Stimulated activated CD8-positive, alpha-beta memory T cell treated with anti-CD3 and anti-CD28 coated beads, Interleukin-15, amount 100 ng/mL, for 4 hours (primary cell): ENCODE measurements at places on chromosomes 6 and 20.

DNA sequence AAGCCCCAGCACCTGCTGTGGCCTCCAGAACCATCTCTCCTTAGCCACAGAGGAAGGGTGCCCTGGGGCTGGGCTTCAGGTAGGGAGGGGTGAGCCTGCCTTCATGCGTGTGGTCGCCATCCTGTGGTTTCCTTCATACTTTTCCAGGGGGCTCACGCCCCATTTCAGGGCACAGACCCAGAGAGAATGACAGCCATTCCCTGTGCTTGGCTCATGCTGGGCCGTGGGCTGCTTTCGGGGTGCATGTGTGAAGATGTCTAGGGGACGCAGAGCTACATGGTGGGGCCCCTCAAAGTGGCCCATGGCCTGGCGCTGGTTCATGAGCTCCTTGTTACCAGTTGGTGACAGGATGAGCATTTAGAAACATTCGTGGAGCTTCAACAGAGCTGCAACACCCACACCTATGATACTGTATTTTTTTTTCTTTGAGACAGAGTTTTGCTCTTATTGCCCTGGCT lies 190.3 kb upstream of the SLC24A3 start:
- no peak for DNase-seq

DNA sequence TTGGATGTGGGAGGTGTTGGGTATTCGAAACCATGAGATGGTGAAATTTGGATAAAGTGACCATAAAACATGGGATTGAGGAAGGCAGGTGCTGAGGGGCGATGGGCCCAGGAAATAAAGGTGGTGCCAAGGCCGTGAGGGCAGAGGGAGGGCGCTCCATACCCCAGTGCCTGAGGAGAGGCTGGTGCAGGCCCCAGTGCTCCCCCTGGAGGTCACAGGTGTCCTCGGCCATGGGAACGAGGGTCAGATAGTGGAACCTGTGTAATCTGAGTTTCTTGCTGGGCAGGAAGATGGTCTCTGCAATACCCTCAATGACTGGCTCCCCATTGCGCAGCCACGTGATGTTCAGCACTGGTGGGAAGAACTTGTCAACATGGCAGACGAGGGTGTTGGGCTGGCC lies 16.2 kb downstream of the HLA-DPB1 start:
- no peak for DNase-seq

DNA sequence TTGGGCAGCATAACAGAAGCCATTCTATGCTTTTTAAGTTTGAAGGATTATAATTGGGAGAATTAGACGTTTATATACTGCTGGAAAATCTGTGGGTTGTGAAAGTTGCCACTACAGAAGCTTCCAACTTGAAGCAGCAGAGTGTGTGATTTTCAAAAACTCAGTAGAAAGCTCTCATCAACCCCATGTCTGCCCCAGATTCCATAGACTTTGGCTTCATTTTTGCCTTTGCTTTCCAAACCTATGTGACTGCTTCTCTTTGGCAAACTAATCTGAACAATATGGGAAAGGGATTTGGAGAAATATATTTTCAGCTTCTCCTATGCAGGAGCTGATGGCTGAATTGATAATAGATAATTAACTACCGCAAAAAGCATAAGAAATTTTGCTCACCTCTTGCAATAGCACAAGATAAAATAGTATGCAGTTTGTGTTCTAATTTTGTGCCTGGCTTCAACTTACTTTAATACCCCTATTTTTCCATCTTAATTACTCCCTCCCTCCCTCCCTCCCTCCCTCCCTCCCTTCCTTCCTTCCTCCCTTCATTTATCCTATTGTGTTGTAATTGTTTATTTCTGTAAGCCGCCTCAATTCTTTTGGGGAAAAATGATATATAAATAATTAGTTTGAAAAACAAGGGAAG lies 214.1 kb upstream of the HS3ST5 start:
- DNase-seq, result no peak

DNA sequence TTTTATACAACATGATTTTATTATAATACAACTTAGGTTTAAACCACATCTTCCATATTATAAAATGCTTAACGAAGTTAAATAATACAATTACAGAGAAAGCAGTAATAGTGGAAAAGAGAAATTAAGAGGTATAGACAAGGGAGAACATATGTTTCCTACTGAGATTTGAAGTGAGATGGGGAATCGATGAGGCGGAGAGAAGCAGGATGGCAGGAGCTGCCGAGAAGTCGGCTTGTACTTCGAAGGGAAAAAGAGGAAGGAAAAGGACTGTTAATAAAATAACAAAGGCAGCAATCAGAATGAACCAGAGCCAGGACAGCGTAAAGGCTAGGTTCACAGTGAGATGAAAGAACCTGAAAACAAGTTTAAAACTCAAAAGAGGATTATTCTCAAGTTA lies 15.4 kb downstream of the FBXL4 start:
- DNase-seq, result no peak

- DNase-seq, result no peak
Measured at GRCh38 chr6:158184608-158185007, 16.5 kb downstream of the GTF2H5 start.

DNA sequence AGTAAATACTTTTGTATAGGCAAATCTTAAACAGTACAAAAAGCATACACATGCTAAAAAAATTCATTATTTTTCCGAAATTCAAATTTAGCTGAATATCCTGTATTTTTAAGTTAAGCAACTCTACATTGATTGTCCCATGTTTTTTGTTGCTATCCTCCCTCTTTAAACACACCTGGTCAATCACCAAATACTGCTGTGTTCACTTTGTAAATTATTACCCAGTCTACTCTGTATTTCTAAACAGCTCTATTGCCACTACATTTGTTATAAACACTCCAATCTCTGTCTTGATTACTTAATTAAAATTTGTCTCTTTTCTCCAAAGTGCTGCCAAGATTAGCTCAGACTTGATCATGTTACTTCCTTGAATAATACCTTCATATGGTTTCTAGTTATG lies 466.5 kb upstream of the GJE1 start:
- DNase-seq, result no peak

DNA sequence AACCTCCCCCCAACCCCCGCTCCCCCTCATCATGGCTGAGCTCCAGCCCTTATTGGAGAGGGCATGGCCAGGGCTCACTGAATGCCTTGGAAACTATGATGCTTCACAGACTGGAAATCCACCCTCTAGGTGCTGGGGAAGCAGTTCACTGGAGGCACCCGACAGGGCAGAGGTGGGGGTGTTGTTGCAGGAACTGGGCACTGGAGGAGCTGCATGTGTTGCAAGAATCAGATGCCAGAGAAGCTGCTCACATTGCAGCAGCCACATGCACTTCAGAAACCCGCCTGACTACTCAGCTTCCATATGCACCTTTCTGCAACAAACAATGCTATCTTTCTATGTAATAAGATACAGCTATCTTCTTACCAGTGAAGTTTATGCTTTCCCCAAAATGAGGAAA lies 7.9 kb upstream of the TBPL1 start:
- DNase-seq, result no peak

- no peak for DNase-seq
Measured at GRCh38 chr20:13913572-13913971, 76.8 kb downstream of the SEL1L2 start.
